NCI-H1417 (cell line): ENCODE measurements at places on chromosomes 12 and 14.

- peak; percentile 51 for DNase-seq
Observed at GRCh38 chr12:89529738-89530137, 3.9 kb upstream of the POC1B start.

DNA sequence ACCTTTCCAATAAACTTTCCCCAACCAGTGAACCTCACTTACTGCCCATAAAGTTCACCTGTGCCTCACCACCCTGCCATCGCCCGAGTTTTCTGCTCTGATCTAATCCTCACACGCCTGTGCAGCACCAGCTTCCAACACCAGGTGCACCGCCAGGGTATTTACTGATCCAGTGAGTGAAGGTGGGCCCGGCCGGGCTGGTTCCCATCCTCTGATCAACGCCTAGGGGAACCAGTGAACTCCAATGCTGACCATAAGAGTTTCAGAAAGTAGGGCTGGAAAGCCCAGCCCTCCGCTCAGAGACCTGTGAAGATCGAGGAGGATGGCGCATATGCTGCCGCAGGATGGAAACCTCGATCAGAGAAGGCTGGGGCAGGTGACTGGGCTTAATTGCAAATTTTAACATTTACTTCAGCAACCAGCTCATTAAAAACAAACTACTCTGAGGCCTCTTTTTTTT is 685 bp upstream of the MYL6B start:
- peak; percentile 88 for DNase-seq

DNA sequence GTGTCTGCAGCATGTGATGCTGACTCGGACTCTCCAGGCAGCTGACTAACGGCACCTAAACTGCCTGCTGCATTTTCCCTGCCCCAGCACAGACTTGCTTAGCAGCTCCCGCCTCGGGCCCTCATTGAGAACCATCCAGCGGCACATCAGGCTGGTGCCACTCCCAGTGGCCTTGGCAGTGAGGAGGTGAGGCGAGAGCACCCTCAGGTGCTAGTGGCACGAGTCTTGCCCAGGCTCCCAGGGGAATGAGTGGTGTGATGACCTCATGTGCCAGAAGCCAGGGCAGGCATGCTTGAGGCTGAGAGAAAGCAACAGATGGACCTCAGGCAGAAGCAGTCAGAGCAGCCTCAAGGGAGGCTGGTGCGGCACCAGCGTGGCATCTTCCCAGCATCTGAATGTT is 60.2 kb downstream of the PRKCH start:
- no peak for DNase-seq

DNA sequence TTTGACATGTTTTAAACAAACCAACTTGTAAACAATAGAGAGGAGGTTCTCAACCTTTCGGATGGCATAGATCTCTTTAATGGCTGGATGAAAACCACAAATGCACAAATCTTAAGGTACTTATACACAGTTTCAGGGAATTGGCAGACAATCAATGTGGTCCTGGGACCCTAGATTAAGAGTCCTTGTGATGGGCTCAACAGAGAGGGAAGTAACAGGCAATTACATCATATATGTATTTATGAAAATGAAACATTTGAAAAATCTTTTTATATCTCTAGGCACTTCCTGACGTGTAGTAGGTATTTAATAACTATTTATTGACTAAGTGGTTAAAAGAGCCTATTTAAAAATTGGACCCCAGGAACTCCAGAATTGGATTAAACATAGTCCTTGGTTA is 897 bp downstream of the ACTR10 start:
- no peak for DNase-seq

DNA sequence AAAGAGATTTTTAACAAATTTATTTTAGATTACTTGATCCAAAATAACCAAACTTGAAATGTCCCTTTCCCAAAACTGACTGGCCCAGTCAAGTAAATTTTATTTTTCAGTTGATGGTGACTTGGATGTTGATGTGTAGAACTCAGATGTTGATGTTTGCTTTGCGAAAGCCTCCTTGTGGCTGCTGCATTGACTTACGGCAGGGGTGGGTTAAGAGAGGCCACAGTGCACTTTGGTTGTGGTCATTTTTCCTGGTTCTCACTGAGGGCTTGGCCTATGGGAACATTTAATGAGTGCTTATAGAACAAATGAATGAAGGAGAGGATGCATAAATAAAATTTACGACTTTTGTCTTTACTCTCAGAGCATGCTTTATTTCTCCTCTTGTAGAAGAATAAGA is 52.6 kb downstream of the SLCO1B3 start:
- DNase-seq: no peak

- DNase-seq: no peak
Observed at GRCh38 chr12:109163167-109163566, 46.8 kb downstream of the ACACB start.

- no peak for DNase-seq
Observed at GRCh38 chr14:95192311-95192710, 35.0 kb upstream of the DICER1 start.

GRCh38 chr12:123089631-123090353 is 61.1 kb downstream of the PITPNM2 start:
- no peak for DNase-seq
